ENCODE measurements at places on chromosomes 5 and 9.

GRCh38 chr9:127509261-127509954 is 58.1 kb downstream of the LRSAM1 start:
- no peak for DNase-seq

DNA sequence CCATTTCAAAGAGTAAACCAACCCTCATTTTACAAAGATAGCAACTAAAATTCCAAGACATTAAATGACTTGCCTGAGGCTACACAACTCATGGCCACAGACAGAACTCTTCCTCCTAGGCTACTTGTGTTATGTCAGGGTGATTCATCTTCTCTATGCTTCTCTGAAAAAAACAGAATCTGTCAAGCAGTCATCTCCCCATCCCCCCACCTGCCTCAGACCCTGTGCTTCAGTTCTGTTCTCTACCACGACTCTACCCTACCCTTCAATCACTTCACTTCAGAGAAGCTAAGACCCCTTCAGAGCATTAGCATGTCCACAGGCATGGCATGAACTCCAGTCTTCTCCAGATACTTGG is 277.7 kb upstream of the PTGER4 start:
- no peak for DNase-seq

GRCh38 chr5:65805089-65805488 is 83.1 kb downstream of the NLN start:
- no peak for DNase-seq

DNA sequence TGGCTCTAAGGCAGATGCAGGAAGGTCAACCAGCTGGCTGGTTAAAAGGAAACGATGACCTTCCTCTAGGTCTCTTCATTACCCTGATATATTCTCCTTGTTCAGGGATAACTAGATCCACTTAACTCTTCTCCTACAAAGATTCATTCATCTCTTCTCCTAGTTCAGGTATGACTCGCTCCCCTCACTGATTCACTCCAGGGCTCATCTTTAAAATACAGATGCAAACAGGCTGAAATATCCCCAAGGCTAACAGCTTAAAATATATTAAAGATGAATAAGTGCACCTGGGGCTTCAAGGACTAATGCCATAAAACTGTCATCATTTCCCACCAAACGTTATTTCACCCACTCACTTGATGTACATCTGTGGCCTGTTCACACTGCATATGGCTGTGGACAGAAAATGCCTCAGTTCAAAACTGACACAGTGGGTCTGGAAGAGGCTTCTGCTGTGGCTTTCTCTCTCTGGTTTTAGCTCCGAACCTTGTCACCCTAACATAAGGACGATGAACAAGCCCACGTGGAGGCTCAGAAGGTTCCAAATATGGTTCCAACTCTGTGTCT is 366.9 kb downstream of the DEPDC1B start:
- no peak for DNase-seq

DNA sequence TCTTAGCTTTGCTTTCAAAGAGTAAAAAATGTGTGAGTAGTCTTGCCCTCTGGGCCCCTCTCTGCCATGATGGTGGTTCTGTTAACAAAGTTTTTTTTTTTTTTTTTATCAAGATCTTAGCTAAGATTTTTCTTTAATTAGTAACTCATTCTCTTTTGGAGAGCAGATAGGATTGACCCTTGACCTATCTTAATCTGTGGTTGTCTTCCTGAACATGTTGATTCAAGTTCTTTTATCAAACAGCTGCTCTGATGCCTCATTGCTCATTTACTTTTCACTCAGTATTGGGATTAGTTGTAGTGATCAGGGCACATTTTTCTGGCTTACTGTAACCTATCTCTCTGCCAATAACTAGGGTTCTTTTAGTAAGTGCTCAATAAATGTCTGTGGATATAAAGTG is 106.3 kb downstream of the PCSK5 start:
- DNase-seq, result no peak

- DNase-seq, result peak; percentile 85
These were observed at the start of gene GOLGA1 for GRCh38 chr9:124940894-124941678. Gene GOLGA1 (minus strand): TSS chr9:124941083. CDS start chr9:124938711, 2,372 bp downstream.

DNA sequence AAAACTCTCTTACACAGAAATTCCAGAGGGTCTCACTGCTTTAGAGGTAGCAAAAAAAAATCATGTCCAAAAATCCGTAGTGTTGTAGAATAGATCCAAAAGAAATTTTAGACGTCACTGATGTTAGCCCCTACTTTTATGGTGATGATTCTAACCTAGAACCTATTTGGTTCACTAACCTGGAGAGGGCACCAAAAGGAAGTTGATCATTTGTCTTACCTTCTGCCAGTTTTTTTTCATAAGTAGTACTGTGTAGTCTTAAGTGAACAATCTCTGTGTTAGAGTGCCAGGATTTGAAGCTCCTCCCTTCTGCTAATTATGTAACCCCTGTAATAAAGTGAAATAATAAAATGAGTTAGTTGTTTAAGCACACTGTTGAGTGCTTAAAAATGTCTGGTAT is 215.2 kb downstream of the SMARCA2 start:
- no peak for DNase-seq

GRCh38 chr5:167574464-167574863 is 717.0 kb upstream of the WWC1 start:
- no peak for DNase-seq

GRCh38 chr5:149264439-149265067 is 7.1 kb upstream of the AFAP1L1 start:
- peak; percentile 36 for DNase-seq

- no peak for DNase-seq
These were observed 101.9 kb downstream of the F2RL2 start for GRCh38 chr5:76521240-76521758.

DNA sequence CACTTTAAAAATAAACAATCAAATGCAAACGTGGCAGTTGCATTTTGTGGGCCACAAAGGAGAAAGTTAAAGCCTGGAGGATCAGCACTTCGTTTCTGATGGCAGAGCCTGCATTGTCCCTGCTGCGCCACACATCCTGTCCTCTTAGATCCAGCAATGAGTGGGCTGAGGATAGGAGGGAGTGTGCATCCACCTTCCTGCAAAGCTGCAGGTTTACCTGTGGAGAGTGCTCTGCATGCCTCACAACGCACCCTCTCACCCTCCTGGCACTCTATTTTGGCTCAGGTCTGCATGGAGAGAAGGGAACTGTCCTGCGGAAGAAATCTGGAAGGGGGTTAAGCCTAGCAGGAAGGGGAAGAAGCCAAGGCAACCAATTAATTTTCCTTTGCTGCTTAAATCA is 212.2 kb upstream of the SLC24A2 start:
- no peak for DNase-seq

- DNase-seq, result no peak
These were observed 605.0 kb downstream of the MTRR start for GRCh38 chr5:8473827-8474568.

DNA sequence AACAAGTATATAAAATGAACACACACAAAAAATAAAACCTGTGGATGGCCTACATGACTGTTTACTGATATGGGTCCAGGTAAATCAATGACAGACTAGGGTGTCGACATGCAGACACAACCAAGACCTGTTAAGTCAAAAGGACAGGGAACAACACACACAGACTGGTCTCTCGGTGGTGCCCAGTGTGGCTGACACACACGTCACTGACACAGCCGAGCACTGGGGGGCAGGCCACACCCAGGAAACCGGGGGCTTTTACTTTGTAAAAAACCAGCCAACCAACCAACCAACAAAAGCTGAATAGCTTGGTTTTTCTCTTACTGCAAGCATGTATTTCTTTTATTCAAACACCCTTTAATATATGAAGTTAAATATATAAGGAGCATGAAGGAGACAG is 5.0 kb downstream of the FAM163B start:
- peak; percentile 25 for DNase-seq

DNA sequence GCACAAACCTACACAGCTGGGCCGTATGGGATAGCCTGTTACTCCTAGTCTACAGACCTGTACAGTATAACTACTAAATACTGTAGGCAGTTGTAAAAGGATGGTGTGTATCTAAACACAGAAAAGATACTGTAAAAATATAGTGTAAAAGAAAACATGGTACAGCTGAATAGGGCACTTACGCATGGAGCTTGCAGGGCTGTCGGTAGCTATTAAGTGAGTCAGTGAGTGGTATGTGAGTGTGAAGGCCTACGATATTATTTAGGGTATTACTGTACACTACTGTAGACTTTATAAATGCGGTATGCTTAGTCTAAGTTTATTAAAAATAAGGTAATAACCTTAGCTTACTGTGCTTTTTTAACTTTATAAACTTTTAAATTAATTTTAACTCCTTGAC is 1.2 kb downstream of the ZCCHC9 start:
- no peak for DNase-seq

GRCh38 chr5:153209687-153210086 is 280.8 kb upstream of the GRIA1 start:
- no peak for DNase-seq

Measured in NCI-H1105 treated with DMSO at 0.1 percent for 48 hours (cell line).